Stimulated activated CD4-positive, alpha-beta T cell treated with anti-CD3 and anti-CD28 coated beads, Interleukin-4, amount 100 ng/mL, for 4 hours (primary cell): ENCODE measurements at places on chromosomes 16 and 17.
A peak's percentile ranks its signal among the peaks of the same experiment; 100 is the strongest.

- DNase-seq = no peak
Measured at GRCh38 chr16:48537909-48538745, 71.9 kb downstream of the N4BP1 start.

DNA sequence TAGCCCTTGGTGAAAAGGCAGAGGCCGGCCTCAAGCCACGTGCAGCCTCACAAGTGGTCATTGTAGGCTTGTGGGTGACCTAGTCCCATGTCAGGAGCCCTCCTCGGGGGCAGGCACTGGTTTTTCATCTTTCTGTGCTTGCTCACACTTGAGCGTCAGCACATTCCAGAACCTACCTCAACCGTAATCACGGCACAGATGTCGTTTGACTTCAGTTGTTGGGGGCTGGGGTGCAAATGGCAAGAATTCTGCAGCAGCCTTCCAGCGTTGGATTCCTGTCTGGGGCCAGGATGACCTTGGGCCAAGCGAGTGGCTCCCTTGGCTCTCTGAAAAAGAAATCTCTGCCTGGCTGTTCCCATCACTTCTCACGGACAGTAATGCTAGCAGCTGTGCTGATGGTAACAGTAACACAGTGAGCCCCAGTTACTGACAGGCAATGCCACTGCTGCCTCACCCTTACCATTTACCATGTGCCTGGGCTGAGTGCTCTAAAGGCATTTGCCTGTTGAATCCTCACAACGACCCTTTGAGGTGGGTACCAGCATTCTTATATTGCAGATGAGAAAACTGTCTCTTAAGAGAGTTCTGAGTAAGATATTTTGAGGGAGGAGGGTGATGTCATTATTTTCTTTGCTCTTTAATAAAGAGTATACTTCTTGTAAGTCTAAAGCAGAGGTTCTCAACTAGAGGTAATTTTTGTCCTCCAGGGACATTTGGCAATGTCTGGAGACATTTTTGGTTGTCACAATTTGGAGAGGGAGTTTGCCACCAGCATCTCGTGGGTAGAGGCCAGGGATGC is 46.5 kb downstream of the KSR1 start:
- DNase-seq = no peak

- DNase-seq = peak; percentile 87
Measured at GRCh38 chr17:4806777-4807604, at the start of gene PLD2. Gene PLD2, plus strand, starts transcription at chr17:4807152. Its CDS starts 621 bp downstream, at chr17:4807773.

GRCh38 chr16:15900901-15901500 is 12.6 kb upstream of the CEP20 start:
- no peak for DNase-seq

DNA sequence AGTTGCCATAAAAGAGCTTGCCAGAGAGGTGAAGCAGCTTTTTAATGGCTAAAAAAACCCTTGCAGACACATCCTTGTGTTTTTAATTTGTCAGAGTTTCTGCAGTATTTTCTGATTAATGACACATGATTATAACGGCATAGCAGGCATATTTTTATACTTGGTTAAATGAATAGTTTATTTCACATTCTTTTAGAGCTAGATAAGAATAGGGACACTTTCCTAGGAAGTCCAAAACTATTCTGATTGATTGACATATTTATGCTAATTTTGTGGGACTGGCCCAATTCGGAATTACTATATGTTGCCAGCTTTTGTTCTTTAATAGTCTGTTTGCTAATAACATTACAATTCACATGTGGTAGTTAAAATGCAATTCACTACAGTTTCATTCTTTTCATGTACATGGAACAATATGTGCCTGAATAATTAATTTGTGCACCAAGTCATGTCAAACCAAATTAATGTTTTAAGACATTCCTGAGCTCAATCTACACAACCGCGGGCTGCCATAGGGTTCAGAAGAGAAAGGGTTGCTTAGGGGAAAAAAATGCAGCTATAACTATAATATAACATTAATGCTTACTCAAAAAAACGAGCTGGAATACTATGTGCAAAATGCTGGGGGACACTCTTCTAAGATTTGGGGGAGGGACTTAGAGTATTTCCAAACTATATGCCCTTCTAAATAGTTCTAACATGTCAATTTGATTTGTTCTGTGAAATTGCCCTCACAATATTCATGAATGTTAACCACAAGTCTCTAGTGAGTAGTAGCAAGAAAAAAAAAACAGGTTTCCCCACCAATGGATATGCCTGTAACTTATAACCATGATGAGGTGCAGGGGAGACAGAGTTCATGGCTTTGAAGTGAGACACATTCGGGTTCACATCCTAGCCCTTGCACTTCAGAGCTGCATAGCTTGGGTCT is 305.4 kb downstream of the CEP112 start:
- no peak for DNase-seq

DNA sequence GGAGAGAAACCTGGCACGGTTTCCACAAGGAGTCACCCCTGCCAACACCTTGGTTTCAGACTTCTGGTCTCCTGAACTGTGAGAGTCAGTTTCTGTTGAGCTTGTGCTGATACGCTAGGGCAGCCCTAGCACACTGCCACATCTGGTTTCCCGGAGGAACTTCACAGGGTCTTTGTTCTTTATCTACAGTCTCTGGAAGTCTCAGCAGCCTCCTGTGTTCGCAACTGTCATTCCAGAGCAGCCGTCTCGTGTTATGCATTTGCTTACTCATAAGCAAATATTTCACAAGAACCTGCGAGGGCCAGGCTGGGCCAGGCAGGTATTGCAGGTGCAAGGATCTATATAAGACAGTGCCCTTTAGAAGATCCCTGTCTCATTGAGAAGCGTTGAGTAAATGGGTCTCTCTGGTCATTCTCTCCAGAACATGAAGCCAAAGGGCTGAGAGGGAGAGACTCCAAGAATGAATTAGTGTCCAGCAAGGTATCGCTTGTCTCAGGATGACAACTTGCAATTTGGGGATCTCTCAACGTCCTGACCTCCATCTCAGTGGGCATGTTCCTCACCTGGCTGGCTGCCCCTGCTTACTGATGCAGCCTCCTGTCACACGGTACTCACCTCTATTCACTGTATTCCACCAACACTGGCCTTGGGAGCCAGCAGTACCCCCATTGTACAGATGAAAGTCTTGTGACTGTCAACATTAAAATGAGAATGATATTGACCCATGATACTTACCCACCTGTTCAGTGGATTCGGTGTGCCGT is 141.2 kb downstream of the WWOX start:
- no peak for DNase-seq

DNA sequence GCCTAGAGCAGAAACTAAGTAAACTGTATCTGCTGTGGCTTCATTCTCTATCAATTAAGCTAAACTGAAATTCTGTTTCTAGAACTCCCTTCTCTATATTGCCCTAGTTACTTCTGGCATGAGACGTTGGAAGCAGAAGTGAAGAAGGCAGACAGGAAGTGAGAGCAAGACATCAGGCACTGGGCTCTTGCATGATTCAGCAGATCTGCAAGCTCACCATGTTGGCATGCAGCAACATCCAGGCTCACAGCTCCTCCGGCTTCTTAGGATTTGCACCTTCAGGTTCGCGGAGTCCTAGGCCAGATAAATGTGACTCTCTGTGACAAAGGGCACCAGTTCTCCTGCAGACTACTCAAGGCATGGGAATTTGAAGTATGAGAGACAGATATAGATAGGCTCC is 148.3 kb downstream of the CDH8 start:
- DNase-seq = no peak

DNA sequence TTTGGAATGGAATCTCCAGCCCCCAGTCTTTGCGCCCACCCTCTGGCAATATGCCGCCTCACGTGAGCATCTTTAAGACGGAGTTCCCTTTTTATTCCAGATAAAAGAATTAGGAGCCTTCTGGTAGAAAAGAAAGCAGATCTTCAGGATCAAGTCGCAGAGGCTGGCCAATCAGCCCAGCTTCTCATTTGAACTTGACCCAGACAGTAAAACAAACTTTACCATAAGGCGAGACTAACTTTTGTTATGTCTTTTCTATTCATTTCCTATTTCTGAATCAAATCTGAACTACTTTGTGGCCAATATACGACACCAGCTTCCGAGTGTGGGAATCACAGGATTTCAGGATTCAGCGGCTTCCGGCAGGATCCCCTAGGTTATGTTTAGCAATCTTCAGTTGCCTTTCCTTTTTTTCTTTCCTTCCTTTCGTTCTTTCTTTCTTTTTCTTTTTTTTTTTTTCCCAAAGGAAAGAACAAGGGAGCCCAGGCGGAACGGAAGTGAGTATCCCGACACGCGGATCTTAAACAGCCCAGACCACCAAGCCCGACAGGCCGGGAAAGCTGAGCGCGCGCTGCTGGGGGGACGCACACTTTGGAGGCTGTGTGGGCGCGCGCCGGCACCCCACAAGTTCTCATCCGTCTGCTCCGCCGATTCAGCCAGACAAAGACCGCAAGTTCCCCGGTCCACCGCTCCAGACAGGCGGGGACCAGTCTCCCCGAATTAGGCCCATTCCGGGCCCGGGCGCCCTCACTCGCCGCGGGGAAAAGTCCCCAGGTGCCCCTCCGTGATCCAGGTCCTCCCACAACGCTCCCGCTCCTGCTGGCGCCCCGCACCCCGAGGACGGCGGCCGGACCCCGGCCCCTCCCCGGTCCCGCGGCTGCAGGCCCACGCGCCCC is 633 bp downstream of the TBC1D16 start:
- peak; percentile 7 for DNase-seq

DNA sequence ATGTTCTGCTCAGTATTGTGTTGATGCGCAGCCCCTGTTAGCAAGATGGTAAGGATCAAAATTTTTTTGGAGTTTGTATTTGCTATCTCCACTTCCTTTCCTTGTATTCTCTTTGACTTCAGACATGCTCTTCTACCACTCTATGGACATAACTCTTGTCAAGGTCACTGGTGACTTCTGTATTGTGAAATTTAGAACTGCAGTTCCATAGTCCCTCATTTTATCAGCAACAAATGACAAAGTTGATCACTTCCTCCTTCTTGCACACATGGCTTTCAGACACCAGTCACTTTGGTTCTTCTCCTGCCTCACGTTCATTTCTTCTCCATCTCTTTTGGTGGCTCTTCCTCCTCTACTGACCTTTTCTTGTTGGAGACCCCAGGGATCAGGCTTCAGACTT is 21.1 kb downstream of the COX11 start:
- DNase-seq = no peak

DNA sequence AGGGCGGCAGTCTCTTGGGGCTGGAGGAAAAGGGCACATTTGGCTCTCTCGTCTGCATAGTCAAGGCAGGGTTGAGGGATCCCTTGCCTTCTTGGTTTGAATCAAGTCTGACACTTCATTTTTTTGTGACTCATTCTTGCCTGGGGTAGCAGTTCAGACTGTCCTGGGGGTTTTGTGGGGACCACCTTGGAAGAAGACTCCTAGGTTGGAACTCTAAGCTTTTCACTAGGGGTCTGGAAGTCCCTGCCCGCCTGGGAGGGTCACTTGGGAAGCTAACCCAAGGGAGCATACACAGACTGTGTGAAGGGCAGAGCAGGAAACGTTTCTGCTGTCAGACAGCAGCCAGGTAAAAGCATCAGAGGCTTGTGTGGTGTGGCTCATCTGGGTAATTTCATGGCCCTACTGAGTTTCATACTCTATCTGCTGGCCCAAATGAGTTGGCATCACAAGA is 11.3 kb downstream of the YPEL2 start:
- no peak for DNase-seq
